Left renal cortex interstitium (tissue), 4 donors: ENCODE measurements at places on chromosomes 16 and 17. TPM values are rescaled to one million over a fixed set of nuclear protein-coding genes. Genes with fewer than 3 reads are reported as not detected.
A peak's percentile ranks its signal among the peaks of the same experiment; 100 is the strongest.

DNA sequence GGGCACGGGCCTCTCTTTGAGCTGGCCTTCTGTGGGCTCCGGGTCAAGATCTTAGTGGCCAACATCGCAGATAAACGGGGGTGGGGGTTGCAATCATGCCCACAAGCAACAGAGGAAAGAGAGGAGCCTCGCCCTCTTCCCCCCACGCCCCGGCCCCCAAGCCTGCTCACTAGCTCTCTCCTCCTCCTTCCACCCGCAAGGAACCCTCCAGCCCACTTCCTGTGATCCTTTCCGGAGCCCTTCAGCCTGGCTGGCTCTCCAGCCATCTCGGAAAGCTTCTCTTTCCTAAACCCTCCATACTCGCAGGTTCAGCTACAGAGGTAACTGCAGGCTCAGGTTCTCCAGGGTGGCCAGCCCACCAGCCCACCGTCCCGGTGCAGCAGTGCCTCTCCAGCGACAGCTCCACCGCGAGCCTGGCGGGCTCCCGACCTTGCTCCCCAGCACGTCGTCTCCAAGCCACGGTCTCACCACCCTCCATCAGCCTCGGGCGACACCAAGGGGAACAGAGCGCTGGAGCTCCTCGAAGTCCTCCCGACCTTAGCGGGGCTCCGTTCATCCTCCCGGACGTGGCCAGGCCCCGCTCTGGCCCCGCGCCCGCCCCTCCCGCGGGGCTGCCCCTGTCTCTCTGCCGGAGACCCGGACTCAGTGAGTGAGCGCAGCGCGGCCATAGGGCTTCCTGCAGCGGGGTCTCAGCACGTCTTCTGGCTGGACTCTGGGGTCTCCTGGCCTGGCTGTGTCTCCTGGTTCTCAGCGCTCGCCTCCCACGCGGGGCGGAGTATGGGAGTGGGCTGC lies 12.9 kb upstream of the ODF4 start:
- DNase-seq: peak; percentile 63

- DNase-seq: no peak
Observed at GRCh38 chr16:17246974-17247732, 223.6 kb downstream of the XYLT1 start.

DNA sequence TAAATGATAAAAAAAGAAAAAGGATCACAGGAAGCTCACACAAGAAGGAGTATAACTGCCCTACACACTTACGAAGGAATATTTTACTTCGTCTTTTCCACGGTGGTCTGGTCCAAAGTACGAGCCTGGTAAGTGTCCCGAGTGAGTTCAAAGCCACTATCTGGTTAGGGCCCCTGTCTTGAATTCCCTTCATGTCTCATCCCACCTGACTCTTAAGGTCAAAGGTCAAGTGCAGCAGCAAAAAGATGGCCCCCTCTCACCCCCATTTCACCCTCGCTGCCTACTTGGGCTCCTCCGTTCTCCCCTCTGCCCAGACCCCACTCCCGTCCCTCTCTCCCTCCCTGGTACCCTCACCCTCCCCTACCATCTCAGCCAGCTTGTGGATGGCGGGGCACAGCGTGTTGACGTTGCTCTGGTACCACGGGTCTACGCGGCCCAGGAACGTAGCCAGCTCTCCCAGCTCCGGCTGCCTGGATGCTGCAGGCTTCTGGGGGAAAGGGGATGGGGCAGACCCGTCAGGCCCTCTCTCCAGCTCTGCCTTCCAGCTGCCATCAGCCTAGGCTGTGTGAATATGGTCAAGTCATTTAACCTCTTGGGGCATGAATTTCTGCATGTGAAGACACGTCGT lies 27.8 kb upstream of the MFSD6L start:
- DNase-seq: no peak

The GFER gene
- 29.4 TPM for polyA plus RNA-seq

The KCTD19 gene
- polyA plus RNA-seq: 1.2 TPM

The OR3A3 gene
- polyA plus RNA-seq: 0.07 TPM
